ENCODE measurements at places on chromosomes 2 and 18.

DNA sequence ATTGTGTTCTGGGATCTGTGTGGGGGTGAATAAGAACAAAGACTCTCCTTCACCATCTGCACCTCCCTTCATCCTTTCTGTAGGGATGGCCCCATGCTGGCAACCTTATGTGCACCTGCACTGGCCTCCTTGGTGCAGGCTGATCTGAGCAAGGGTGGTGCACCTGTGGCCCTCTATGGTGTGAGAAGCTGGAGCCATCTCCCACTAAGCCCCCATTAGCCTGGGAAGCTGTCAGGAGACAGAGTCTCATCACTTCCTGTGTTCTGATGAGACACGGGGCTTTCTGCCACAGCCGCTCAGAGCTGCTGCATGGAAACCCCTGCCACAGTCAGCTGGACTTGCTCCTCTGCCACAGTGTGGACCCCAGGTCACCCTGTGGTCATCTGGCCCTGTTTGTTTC lies 565.3 kb upstream of the SALL3 start:
- DNase-seq: no peak

DNA sequence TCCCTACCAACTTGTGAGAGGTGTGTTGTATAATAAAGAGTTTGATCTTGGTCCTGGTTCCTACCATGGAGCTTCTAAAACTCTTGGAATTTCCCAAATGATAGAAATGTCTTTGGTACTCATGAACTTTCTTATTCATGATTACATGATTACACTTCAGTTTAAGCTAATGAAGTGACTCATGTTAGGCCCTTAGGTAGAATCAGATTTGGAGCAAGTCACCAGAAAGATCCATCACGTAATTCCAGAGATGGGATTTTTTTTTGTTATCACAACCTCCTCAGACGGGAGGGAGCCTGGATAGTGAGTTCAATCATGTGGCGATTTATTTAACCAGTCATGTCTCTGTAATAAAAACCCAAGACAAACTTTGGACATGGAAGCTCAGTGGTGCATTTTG lies 1287.6 kb upstream of the ZEB2 start:
- DNase-seq: no peak

GRCh38 chr2:69180227-69180626 lies 167.2 kb downstream of the ANTXR1 start:
- no peak for DNase-seq

DNA sequence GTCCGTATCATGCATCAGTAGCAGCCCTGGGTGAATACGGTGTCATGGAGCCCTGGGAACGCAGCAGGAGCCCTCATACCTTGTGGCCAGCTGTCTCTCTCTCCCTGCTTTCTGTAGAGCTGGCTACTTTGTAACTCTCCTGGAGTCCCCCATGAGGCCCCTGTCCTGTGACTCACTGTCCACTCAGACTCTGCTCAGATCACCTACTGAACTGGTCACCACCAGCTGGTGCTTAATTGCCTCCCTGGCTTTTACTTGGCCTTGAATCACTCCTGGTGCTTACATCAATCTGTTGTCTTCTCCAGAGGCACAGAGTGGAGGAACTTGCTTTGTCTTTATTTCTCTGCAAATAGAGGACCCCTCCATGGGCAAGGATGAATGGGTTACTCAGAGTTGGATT lies 172.7 kb downstream of the HRH4 start:
- no peak for DNase-seq

GRCh38 chr2:12402440-12403139 lies 314.1 kb upstream of the TRIB2 start:
- DNase-seq: no peak

Measured in left ventricle myocardium inferior (tissue), 1 donor.